Stimulated activated naive CD4-positive, alpha-beta T cell (primary cell): ENCODE measurements at places on chromosomes 16 and 17.

DNA sequence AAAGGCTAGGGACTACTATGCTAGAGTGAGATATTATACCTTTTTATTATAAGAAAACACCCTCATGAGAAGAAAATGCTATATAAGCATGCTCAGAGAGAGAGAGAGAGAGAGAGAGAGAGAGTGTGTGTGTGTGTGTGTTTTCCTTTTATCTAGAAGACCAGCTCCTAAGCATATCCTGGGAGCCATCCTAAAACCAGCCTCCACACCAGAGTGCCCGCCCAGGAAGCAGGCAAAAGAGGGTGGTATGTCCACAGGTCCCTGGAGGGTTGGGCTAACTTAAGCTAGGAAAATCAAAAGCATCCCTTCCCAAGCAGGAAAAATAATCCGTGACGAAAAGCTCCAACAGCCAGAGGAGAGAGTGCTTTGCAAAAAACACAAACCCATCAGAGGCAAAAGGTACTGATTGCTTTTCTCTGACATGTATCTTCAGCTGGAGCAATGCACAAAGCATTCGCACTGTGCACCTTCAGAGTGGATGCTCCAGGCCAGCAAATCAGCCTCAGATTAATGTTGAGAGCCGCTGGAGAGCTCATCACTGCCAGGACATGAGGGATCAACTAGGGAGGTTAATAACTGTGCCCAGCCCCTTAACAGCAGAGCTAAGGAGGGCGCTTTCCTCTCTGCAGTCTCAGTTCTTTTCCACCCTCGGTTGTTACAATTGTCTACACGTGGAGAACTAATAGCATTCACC, 125.1 kb downstream of the SLC39A11 start:
- no peak for DNase-seq

DNA sequence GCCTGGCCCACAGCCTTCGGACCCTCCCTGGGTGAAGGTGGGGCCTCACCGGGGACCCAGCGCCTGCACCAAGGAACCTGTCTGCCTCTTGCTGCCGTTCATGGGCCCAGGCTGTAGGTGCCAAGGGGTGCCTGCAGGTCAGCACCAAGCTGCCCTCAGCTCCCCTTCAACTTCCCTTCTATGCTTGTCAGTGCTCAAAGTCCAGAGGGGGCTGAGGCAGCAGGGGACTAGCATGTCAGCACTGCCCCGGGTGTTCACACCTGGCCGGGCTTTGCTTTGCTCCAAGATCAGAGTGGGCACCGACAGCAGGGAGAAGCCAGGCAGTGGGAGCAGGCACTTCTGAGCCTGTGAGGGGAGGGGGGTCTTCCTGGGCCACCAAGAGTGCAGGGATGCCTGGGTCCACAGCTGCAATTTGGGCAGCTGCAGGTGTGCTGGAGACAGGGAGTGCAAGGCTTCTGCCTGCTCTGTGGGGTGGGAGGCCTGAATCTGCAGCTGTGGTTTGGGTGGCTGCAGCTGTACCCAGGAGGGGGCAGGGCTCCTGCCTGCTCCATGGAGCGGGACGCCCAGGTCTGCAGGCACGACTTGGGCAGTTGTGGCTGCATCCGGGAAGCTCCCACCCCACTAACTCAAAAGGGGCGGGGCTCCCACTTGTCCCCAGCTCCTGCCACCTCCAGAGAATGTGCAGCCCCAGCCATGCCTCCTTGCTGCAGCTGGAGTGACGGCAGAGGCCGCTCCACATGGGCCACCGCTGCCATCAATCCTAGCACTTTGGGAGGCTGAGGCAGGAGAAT, 27.6 kb upstream of the PRM1 start:
- no peak for DNase-seq

DNA sequence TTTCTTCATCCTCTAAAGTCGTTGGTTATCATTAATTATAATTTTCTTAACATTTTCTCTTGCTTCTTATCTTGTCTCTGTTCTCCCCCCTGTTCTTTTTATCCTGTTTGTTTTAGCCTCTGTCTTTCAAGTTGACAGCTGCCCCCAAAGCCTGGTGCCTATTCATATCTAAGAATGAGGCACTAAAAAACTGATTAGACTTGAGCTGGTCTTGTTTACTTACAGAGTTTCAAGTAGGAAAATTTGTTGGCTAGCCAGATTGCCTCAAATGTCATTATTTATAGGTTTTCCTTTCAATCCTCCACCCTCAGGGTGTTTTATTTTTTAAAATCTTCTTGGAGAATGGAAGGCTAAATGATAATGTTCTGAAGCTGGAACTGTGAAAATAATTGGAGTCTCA, 236.0 kb downstream of the UTP18 start:
- no peak for DNase-seq

- peak; percentile 48 for DNase-seq
These were observed 28.8 kb downstream of the MSI2 start for GRCh38 chr17:57284984-57285646.

- DNase-seq = no peak
These were observed 28.3 kb downstream of the ETV4 start for GRCh38 chr17:43517615-43518386.

DNA sequence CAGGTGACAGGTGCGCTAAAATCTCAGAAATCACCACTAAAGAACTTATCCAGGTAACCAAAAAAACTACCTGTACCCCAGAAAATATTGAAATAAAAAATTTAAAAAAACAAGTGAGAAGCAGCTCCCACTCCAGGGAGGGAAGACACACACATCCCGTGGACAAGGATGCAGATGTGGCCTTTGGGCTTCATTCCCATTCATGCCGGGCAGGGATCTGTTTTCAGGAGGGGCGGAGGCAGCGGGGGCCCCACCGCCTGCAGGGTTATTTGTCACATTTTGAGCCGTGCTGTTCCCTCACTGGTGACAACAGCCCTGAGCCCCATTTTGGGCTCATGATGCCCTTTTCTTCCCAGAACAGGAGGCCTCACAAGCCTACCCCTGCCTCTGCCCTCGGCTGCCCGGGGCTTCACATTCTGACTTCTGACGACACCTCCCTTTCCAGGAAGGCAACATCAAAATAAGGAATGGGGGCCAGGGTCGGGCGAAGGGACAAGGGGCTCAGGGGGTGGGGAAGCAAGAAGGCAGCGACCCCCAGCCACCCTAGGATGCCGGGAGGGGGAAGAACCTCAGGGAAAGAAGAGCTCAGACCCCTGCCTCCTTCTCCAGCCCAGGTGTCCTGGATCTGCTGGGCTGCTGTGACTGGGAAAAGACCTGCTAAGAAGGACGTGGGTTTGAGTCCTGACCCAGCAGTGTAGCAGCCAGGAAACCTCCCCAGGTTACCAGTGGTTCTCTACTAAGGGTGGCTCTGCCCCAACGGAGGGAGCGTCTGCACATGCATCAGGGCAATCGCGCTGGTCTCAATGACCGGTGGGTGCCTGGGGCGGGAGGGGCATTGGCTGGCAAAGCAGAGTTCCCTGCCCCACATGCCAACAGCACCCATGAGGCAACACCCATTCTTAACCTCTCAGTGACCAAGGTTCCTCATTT, 2.3 kb upstream of the CD79B start:
- DNase-seq = no peak

GRCh38 chr16:35754391-35755369, 2295.3 kb downstream of the TP53TG3F start:
- no peak for DNase-seq

- DNase-seq = peak; percentile 30
These were observed 1.3 kb downstream of the GSPT1 start for GRCh38 chr16:11914210-11915113.

GRCh38 chr17:4565209-4566141, 5.1 kb upstream of the GGT6 start:
- peak; percentile 13 for DNase-seq

DNA sequence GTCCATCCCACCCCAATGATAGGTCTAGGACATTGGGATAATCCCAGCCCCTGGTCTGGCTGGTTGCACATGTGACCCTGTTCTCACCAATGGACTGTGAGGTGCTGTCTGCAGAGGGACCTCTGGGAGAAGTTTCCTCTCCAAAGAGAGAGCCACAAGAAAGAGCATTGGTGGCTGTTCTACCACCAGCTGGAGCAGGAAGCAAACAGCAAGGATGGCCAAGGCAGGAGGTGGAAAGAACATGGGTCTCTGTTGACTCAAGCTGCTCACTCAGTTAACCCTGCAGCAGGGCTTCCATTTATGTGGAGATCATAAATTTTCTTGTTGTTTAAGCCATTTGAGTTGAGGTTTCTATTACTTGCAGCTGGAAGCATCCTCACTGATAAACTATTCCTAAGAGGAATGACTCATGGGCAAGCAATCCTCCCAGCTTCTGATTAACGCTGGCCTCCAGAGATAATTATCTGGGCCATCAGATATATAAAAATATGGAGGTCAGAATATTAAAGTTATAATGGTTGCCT, 52.6 kb downstream of the CYB5B start:
- no peak for DNase-seq

GRCh38 chr16:22358000-22358399, 16.4 kb downstream of the CDR2 start:
- peak; percentile 81 for DNase-seq

DNA sequence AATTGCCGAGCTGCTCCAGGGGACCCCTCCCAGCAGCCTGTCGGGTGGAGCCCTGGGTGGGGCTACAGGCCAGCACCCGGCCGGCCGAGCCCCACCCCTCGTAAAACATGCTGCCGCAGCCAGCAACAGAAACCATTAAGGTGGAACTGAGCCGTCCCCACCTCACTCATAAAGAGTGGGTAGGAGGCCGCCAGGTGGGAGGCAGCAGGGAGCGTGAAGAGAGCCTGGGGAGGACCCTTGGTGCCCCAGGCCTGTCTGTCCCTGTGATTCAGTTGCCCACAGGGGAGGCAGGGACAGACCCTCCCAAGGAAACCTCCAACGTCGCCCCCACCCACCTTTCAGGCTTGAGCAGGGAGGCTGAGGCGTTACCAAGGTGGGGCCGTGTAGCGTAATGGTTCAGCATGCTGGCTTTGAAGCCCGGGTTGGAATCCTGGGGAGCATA, 8.4 kb downstream of the FOXN1 start:
- no peak for DNase-seq

DNA sequence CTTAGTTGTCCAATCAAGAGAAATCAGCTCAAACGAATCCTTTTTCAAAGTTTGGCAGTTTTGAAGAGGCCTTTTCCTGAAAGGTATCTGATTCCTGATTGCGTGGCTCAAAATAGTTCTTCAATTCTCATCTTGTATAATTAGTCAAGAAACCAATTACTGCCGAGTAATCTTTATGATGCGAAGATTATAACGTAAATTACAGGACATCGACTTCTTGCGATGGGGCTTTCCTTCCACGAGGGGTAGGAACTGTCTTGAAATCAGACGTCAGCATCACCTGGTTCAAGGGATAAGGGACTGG, 644 bp upstream of the ARL2BP start:
- no peak for DNase-seq
